ENCODE measurements at places on chromosomes 2 and 18.

DNA sequence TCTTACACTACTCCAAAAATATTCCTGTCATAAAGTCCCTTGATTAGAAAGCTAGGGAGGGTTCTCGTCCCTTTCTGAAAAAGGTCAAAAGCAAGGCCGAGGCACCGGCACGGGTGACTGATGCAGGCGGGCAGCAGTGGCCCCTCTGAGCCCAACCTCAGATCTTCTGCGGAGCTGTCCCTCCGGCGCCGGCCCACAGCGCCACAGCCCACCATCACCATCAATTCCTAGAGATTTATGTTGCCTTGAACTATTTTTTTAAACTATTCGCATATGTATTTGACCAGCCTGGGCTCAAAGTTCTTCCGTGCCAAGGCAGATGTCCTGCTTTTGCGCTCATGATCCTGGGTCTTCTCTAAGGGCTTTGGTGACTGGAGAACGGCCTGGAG is 26.8 kb downstream of the PRELID3A start:
- DNase-seq: no peak

DNA sequence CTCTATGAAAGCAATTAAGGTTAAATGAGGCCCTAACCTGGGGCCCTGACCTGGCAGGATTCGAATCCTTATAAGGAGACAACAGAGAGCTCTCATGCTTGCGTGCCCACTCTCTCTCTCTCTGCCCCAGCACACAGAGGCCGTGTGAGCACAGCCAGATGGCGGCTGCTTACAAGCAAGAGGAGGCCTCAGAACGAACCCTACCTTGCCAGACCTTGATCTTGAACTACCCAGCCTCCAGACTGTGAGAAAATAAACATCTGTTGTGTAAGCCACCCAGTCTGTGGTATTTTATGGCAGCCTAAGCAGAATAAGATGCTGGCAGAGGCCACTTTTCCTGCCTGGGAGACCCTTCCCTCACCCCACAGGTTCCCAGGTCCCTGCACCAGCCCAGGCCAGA is 5.2 kb upstream of the UBE2F start:
- no peak for DNase-seq

DNA sequence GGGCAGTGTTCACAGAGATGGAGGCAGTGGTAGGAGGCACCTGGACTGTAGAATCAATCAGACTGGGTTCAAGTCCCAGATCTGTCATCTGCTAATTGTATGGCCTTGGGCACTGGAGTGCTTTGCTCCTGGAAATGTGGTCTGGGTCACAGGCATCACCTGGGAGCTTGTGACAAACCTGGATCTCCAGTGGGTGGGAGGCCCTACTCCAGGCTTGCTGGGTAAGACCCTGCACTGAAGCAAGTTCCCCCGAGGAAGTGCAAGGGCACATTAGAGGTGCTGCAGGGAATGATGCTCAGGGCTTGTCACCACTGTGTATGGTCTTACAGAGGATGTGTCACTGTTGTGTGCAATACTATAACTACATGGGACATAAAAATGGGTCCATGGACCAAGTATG is 220.5 kb upstream of the ID2 start:
- no peak for DNase-seq

DNA sequence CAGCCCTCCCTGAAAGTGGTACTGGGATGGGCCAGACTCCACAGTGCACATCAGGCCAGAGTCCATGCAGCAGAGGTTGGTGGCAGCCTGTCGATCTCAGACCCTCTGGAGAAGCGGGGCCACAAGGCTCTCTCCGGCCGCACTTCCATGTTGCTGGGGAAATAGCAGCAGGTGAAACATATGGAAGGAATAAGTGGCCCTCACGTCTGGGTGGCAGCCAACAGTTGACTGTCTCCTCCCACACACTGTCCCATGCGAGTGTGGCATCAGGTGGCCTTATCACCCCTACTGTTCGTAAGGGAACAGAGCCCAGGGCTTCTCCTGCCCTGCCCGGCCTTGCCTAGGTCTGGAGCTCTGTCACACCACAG is 58.1 kb upstream of the FOSL2 start:
- DNase-seq: no peak

DNA sequence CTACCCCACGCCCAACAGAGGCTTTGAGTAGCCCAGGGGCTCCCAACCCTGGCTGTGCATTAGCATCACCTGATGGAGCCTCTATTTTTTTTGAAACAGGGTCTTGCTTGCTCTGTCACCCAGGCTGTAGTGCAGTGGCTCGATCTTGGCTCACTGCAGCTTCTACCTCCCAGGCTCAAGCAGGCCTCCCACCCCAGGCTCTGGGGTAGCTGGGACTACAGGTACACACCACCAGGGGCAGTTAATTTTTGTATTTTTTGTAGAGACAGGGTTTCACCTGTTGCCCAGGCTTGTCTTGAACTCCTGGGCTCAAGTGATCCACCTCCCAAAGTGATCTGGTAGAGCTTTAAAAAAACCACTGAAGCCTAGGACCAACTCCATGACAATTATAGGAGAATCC is 394.8 kb upstream of the ATP5MC3 start:
- DNase-seq: no peak

Measured in SW480 (cell line).